ENCODE measurements at places on chromosomes 6 and 20.
A peak's percentile ranks its signal among the peaks of the same experiment; 100 is the strongest.

- DNase-seq = peak; percentile 43
Measured at GRCh38 chr6:12543953-12544352, 172.6 kb upstream of the PHACTR1 start.

- no peak for DNase-seq
Measured at GRCh38 chr20:39504710-39505094, 542.6 kb downstream of the DHX35 start.

- no peak for DNase-seq
Measured at GRCh38 chr6:166820070-166820469, 136.3 kb downstream of the RNASET2 start.

DNA sequence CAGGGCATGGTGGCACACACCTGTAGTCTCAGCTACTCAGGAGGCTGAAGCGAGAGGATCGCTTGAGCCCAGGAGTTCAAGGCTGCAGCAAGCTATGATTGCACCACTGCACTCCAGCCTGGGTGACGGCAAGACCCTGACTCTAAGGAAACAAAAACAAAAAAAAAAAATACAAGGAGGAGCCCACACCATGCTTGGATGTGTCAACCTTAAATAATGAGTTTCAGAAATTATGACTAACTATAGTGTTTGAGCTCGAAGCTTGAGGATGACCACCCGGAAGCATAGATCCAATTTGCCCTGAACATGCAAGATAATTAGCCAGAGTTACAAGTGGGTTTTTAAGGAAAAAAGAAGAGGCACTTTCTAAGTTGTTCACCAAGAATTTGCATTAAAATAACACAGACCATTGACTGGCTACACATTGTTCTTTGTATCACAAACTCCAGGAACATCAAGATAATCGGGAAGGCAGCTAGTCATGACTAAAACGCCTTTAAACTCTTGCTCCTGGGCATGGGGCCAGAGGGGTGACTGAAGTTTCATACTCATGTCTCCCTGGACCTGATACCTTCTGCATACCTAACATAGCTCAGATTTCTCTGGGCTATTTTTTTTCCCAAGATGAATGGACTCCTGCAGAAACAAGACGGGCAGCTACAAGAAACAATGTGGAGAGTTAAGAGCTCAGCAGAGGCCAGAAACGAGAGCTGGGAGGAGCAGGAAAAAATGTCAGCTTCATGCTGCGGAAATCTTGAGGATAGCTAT is 289.6 kb downstream of the PREX1 start:
- peak; percentile 98 for DNase-seq

DNA sequence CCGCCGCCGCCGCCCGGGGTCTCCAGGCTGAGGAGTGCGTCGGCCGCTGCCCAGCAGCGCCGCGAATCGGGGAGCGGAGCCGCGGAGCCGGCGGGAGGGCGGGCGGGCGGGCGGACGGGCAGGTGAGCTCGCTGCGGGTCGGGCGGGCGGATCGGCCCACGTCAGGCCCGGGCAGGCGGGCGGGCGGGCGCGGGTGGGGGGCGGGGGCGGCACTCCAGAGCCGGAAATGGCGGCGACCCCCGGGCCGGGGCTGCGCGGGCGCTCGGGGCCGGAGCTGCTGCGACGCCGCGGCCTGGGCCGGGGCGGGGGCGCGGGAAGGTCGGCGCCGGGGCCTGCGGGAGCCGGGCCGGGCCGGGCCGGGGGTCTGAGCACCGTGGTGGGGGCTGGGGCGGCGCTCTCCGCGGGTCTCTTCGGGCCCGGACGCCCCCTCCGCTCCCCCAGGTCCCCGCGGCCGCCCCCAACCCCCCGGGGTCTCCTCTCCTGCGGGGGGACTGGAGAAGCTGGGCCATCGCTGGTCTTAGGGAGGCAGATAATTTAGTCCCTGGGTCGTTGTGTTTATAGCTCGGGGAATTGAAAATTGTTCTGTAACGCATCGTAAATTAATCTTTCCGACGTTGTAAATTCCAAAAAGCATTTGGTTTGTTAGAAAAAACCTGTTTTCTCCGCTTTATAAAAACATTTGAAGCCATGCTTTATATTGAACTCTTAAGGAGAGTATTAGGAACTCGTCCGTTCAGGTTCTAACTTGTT is 451 bp downstream of the DNAJC5 start:
- DNase-seq = no peak

- DNase-seq = no peak
Measured at GRCh38 chr6:46393161-46393939, 97.9 kb downstream of the RCAN2 start.

DNA sequence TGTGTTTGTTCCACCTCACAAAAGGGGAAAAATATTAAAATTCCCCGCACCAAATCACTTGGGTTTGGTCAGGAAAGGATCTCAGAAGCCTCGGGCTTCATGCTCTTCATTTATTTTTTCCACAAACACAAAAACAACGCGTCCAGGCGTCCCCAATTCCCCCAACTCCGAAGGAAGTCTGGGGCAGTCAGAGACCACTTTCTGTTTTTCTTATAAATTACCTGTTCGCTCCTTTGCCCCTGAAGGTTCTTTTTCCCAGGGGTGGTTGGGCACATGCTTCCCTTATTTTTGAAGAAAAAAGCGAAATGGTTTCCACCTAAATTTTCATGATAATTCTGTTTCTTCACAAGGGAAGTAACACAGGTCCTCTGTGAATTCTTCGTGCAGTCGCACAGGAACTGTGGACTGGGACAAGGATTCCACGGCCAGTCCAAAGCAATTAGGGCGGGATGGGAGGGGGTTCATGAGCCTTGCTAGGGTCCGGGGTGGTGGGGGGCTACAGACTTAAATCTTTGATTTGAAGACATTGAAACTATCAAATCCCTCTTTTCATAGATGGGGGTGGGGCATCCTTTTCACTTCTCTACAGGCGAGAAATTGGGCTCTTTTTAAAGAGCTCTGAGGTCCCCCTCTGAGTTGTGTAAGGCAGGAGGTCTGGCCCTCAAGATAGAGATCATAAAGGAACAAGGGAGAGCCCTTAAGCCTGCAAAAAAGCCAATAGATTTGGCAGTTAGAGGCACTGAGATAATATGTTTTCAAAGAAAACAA is 30.5 kb upstream of the HFE start:
- peak; percentile 59 for DNase-seq

GRCh38 chr6:148708707-148709106 is 38.1 kb upstream of the UST start:
- DNase-seq = no peak

DNA sequence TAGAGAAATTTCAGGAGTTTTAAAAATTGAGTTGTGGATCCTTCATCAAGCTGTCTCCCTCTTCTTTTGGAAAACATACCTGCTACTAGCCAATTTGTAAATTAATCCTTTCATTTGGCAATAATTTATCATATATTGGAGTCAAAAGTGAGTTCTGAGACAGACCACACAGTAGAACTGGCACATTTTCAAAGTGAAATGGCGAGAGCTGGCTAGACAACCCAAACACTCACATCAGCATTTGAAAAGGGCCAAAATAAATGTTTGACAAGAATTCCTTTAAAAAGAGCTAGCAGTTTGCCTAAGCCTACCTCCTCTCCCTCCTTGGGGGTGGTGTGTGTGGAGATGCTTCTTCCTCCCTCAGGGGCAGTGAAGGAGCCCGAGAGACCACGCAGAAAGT is 47.9 kb upstream of the KCNK16 start:
- no peak for DNase-seq

GRCh38 chr6:37280162-37280887 is 22.4 kb upstream of the TMEM217 start:
- DNase-seq = no peak

Data from M059J (cell line).